Stimulated activated CD4-positive, alpha-beta T cell treated with anti-CD3 and anti-CD28 coated beads, Interleukin-2, amount 100 ng/mL, for 24 hours (primary cell): ENCODE measurements at places on chromosomes 12 and 14.

- DNase-seq: peak; percentile 57
These were observed 1.1 kb upstream of the YY1 start for GRCh38 chr14:100237735-100238418.

- DNase-seq: peak; percentile 55
These were observed 11.8 kb upstream of the SYNE2 start for GRCh38 chr14:63840981-63841380.

DNA sequence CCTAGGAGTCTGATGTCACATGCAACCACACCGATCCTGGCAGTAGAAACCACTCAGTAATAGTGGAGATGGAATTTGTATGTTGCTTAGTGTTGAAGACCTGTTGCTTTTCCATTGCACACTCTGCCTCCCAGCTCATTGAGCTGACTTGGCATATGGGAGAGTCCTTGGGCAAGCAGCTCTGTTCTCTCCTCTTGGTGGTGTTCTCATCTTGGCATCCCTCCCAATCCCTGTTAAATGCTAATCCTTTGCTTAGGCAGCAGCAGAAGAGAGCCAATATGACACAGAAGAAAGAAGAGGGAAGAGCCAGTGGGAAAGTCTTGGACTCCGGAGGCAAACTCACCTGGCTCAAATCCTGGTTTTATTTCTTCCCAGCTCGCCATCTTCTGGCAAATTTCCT lies 178.0 kb upstream of the CAND1 start:
- DNase-seq: no peak

- DNase-seq: no peak
These were observed 708 bp upstream of the P2RX4 start for GRCh38 chr12:121209221-121209620.

- no peak for DNase-seq
These were observed 125.9 kb downstream of the ZNF664 start for GRCh38 chr12:124098887-124099286.

DNA sequence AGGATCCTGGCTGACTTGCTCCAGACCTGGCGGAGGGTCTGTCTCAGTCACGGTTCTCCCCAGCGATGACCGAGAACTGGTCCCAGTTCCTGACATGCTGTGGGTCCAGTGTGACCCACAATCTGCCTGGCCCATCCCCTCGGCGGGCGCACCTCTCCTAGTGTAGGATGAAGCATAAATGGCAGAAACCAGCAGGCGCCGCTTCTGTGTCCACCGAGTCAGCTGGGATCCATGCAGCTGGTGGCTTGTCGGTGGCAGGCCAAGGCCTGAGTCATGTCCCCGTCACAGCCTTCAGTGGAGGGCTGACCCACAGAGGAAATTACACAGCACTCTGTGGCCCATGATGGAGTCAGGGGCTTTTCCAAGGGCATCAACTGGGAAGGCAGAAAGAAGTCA lies 38.5 kb downstream of the NFKBIA start:
- DNase-seq: no peak

GRCh38 chr12:132384916-132385774 lies 55.8 kb upstream of the GALNT9 start:
- DNase-seq: no peak

- DNase-seq: no peak
These were observed 86.6 kb downstream of the TBC1D30 start for GRCh38 chr12:64911081-64911480.

GRCh38 chr12:91984556-91984955 lies 161.1 kb downstream of the BTG1 start:
- DNase-seq: no peak
